Head of caudate nucleus (tissue), 42 donors: ENCODE measurements at places on chromosomes 1 and 21.

GRCh38 chr21:25640202-25640942 is 1.3 kb downstream of the JAM2 start:
- DNase-seq = peak; percentile 24

- no peak for DNase-seq
Observed at GRCh38 chr1:216183007-216183406, 240.2 kb downstream of the USH2A start.

DNA sequence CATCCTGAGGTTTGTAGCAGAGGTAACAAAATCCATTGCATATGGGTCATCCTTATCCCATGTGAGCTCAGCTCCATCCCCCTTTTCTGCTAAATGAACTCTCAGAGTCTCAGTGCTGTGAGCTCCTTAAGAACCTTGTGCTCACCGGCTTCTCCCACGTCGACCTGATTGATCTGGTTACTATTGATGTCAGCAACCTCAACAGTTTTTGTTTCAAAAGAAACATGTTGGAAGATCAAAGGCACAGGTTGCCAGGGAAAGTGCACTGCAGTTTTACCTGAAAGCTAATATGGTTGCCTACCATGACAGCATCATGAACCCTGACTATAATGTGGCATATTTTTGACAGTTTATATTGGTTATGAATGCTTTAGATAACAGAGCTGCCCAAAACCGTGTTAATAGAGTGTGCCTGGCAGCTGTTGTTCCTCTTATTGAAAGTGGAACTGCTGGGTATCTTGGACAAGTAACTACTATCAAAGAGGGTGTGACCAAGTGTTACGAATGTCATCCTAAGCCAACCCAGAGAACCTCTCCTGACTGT is 131.4 kb downstream of the HS2ST1 start:
- DNase-seq = no peak

DNA sequence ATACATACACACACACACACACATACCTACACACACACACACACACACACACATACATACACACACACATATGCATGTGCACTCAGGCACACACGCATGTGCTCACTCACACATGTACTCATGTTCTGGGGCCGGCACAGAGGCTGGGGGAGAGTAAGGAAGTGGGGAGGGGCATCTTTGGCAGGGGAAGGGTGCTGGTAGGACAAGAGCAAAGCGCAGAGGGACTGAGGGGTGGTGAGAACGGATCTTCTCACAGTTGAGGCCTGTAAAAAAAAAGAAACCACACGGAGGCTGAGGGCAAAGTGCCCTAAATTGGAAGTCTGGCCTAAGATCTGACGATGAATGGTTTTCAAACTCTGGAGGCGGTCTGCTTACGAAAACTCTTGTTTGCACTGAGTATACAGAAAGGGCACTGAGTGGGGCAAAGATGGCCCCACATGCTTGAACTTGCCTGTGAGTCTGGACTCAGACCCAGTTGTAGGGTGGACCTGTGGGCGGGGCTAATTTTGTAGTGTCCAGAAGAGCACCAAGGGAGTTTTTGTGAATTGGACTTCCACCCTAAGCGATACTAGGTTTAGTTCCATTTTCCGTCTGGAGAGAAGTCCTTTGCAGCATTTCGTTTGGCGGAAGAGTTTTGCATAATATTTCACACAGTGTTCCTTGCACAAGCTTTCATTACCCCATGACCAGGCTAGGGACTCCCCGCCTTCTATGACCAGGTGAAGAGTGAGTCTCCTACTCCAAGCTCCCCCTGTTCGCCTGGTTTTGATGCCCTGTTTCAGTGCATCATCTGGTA is 79.3 kb upstream of the LYST start:
- DNase-seq = no peak

DNA sequence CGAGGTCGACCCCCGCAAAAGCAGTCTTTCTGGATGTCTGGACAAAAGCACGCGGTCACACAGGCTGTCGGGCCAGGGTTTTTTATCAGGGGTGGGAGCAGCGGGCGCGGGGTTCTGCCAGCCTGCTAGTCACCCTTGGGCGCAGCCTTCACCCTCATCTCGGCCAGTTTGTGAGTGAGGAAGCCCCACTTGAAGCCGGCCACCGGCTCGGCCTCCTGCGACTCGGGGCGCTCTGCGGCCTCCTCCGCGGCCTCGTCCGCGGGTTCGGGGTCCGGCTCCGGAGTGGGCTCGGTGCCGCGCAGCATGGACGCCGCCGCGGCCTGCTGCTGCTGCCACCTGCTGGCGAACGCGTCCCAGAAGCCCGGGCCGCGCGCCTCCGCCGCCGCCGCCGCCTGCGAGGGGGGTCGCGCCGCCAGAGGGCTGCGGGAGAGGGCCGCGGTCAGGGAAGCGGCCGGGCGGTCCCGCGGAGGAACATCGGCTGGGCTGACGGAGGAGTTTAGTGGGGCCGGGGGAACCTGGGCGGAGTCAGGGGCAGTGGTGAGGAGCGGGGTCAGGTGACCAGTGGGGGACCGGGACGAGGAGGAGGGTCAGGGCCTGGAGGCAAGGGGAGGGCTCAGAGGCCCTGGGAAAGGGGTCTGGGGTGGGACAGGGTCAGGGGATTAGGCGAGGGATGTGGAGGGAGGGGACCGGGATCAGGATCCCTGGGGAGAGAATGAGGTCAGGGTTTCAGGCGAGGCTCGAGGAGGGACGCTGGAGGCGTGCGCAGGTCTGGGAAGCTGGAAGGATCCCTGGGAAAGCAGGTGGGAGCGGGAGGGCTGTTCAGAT is 4.5 kb downstream of the C1orf232 start:
- DNase-seq = peak; percentile 73

- DNase-seq = peak; percentile 49
Observed at GRCh38 chr1:25099343-25099951, 132.9 kb downstream of the SYF2 start.

GRCh38 chr1:12621346-12622335 is 3.6 kb upstream of the DHRS3 start:
- no peak for DNase-seq
